ENCODE measurements at places on chromosomes 6 and 20.

DNA sequence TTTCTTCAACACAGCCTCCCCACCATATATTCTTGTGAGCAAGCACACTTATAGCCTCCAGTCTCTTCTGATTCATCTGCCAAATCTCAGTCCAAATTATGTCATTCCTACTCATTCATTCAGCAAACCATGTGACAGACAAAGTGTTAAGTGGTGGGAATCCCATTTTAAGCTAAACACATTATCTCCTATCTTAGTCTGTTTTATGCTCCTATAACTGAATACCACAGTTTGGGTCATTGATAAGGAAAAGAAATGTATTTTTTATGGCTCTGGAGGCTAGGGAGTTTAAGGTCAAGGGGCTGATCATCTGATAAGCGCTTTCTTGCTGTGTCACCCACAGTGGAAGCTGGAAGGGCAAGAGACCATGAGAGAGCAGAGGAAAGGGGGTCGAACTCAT, 23.9 kb upstream of the SMIM13 start:
- no peak for DNase-seq

GRCh38 chr6:40460380-40460779, 126.8 kb downstream of the LRFN2 start:
- no peak for DNase-seq

DNA sequence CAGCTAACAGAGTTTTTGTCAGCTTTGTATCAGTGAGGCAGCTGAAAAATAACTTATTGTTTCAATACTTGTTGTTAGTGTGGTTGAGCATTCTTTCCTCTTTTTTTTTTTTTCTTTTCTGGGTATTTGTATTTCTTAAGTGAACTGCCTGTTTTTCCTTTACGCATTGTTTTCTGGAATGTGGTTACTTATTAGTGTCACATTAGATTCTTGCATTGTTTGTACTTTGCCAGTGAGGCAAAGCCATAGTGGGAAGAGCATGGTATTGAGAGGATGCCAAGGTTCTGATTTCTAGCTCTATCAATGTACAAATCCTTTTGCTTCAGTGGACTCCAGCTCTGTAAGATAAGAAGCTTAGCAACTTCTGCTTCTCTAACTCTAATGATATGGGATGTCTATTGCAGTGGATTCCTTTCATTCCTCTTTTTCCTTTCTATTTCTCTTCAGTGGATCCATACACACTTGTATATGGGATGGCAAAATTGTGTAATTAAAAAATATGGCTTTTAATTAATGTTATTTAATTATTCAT, 3.9 kb downstream of the CDKAL1 start:
- DNase-seq, result no peak

- no peak for DNase-seq
These were observed 181.2 kb downstream of the AIG1 start for GRCh38 chr6:143241911-143242310.

GRCh38 chr6:45651301-45651700, 273.6 kb upstream of the SUPT3H start:
- DNase-seq, result no peak

DNA sequence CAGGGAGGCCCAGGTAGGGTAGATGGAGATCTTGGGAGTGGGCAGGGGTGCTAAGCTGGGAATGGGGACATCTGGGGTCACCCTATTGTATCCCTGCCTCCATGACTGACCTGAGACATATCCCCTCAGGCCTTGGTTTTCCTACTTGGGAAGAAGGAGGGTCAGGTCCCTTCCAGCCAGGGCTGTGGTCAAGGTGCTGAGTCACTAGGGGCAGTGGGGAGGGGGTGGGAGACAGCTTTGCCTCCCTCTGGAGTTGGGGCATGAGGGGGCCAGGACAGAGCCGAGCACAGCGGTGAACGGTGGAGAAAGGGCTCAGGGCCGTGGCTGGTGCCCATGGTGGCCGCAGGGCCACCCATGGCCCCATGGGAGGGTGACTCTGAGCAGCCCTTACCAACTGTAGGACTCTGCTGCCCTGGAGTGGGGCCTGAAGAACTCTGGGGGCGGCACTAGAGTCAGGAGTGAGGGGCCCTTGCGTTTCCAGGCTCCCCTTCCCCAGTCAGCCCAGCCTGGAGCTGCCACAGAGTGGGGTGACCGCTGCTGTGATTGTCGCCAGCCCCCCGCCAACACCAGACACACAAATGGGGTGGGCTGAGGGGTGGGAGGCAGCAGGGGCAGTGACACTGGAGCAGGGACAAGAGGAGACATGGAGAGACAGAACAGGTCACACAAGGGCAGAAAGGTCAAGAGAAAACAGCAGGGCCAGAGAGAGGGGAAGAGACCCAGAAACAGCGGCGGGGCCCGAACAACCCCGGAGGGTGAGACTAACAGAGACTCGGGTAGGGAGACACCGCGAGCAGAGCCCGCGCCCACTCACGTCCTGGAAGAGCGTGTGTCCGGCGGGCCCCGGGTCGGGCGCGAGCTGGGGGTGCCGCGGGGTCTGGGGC, 576 bp downstream of the NECAB3 start:
- DNase-seq, result no peak

- no peak for DNase-seq
These were observed 672.3 kb downstream of the UTRN start for GRCh38 chr6:144957236-144957937.

DNA sequence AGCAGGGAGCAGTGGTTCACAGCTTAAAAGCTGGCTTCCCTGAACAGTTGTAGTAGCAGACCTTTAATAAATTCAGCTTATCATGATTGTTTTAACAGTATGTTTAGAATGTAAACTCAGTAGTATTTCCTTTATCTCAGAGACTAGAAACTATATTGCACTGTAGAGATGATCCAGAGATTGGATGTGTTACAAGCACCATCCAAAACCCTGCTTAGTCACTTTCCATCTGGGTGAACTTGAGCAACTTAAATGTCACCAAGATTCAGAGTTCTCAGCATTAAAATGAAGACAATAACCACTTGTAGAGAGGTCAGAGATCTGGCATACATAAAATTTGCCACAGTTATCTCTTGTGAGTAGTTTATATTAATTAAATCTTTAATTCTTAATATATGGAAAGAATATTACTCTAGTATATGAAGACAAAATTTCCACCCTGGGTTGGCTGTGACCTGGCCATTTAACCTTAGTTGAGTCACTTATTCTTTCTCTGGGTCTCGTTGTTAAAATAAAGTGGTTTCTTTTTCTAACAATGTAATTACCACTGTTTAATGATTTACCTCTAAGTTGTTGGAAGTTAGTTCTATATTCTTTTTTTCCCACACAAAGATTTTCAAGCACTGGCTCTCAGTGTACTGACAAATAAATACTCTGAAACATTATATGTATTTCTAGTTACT, 239.2 kb upstream of the FKBP1C start:
- DNase-seq, result no peak

GRCh38 chr6:6579281-6579680, 9.2 kb upstream of the LY86 start:
- no peak for DNase-seq

GRCh38 chr6:50846852-50847155, 28.1 kb downstream of the TFAP2B start:
- no peak for DNase-seq

GRCh38 chr6:138970159-138970558, 17.9 kb downstream of the REPS1 start:
- no peak for DNase-seq

GRCh38 chr20:38633577-38634093, 32.0 kb downstream of the ARHGAP40 start:
- peak; percentile 82 for DNase-seq

GRCh38 chr6:1124885-1125284, 187.0 kb upstream of the FOXQ1 start:
- no peak for DNase-seq

DNA sequence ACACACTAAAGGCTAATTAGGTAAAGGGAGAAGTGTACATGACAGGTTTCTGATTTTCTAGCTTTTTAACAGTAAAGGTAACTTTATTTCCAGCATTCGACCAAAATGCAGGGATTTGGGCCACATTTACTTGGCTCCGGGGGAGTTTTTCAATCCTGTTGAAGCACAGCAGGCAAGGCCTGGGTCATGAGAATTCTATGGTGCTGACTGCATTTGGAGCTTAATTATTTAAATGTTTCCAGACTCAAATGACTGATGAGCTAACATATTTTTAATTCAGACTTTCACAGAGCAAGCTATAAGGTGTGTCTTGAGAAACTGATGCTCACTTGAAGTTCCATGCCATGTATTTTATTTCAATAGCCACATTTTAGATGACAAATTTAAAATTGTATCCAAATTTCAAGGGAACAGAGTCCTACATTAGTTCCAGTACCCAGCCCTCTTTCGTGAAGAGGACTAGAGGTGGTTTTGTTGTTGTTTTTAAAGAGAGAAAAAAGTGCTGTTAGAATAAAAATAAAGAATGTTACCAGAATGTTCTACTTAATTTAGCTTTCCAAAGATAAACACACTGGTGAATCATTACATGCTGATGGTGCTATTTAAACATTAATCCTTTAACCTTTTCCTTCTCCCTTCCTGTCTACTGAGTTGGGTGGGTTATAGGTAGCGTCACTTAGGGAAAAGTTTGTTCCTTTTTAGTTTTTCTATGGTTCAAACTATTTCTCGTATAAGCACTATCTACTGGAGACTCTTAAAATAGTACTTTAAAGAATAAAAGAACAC, 82.3 kb upstream of the PHACTR2 start:
- no peak for DNase-seq

GRCh38 chr20:568673-569415, 25.3 kb upstream of the CSNK2A1 start:
- DNase-seq, result no peak

DNA sequence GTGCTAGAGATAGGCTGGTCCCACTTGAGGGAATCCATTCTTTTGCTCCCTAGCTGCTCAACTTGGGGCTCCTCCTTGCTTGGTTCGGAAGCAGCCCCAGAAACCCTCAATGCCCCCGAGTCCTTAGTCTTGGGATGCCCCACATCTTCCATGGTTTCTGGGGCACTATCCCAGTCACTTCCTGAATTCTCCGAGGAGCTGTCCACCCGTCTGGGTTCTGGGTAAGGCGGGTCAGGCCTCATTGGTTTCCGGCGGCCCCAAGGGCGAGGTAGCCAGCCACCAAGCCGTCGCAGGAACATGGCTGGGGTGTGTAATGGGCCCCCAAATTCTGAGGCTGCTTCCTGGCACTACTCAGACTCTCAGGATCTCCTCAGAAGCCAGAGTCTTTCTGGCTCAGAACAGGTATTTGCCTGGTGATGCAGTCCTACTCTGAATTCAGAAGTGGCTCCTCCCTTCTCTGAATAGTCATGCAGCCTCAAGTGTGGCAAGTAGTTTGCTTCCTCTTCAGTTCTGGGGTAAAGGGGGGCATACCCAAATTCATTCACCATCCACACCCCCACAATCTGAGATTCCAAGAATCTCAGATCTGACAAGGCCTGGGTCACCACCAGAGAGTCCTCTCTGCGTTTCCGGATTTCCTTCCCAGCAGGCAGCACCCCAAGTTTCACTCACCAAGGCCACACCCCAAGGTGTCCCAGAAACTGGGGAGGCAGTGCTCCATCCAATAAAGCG, 763 bp downstream of the C6orf47 start:
- peak; percentile 74 for DNase-seq

- no peak for DNase-seq
These were observed 33.5 kb downstream of the NEDD9 start for GRCh38 chr6:11198663-11199603.

GRCh38 chr6:11525468-11526155, 11.9 kb upstream of the TMEM170B start:
- DNase-seq, result no peak

DNA sequence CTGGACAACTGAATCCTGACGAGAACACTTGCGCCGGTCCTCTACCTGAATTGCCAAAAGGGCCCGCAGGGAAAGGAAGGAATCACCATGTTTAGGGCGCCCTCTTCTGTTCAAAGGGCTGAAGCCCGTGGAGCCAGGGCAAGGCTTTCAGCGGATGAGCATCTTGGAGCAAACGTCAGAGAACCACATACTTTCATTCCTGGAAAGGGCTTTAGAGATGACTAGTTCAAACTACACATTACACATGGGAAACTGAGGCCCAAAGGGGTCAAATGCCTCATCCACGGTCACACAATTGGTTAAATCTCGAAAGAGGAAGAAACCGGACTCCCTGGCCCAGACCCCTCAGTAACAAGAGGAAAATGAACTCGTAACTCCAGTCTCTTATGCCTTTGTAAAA, 11.5 kb upstream of the ZNF133 start:
- peak; percentile 80 for DNase-seq

GRCh38 chr6:113047932-113048331, 700.8 kb downstream of the RFPL4B start:
- DNase-seq, result no peak

GRCh38 chr6:103522045-103522444, 1337.7 kb downstream of the HACE1 start:
- no peak for DNase-seq

DNA sequence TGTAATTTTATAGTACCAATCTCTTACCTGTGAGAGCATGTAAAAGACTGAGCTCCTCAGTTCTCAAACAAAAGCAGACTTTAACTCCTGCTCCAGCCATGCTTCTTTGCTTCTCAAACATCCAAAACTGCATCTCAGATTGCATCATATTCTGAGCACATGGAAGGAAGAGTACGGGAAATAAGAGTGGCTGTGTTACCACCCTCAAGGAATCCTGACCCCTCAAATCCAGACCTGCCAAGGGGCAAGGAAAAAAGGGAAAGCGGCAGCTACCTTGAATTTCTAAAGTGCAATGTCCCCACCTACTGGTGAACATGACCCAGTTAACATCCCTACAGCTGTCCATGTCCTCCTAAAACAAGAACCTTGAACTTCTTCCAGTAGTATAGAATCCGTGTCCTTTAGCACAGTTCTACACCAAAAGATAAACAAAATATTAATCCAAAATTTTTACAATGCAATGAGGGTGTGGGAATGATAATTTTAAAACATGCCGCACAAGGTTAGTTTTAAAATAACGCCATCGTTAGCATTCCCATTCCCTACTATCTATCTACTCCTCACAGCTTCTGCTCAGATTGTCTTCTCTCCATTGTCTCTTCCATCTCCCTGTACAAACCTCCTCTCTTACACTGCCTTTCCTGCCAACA, 34.1 kb upstream of the HLA-DQB1 start:
- no peak for DNase-seq

GRCh38 chr6:16762550-16763477, 1.6 kb upstream of the ATXN1 start:
- DNase-seq, result peak; percentile 88

GRCh38 chr6:38996676-38997075, 51.9 kb upstream of the GLP1R start:
- DNase-seq, result no peak

DNA sequence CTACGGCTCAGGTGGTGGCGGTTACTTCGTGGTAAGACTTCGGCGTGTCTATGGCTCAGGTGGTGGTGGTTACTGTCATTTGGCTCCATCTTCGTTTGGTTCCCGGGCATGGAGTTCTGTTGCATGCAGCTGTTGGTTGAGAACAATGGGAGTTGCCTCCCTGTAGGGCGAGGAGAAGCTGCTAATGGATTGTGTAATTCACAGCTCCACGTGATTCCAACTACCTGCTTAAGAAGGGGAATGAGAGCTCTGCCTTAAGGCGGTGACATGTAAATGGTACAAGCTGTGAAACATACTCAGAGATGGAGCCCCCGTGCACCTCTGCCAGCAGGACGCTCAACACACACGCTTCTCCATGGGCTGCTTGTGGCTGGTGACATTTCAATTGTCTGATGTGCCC, 12.4 kb upstream of the DACT2 start:
- no peak for DNase-seq

All from activated effector memory CD4-positive, alpha-beta T cell treated with anti-CD3 and anti-CD28 coated beads, Interleukin-2, amount 50 U/mL, for 16 hours (primary cell).